NCI-H2029 (cell line): ENCODE measurements at places on chromosomes 1 and 21.
A peak's percentile ranks its signal among the peaks of the same experiment; 100 is the strongest.

DNA sequence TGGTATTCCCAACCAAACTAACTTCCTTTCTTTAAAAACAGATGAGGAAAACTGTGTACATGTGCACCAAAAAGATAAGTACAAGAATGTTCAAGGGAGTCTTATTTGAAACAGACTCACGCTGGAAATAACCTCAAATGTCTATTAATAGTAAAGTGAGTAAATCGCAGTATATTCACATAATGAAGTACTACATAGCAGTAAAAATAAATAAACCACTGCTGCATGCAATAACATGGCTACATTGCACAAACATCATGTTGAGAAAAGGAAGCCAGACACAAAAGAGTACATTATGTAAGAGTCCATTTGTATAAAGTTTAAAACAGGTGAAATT lies 5.2 kb upstream of the DENND2D start:
- no peak for DNase-seq

DNA sequence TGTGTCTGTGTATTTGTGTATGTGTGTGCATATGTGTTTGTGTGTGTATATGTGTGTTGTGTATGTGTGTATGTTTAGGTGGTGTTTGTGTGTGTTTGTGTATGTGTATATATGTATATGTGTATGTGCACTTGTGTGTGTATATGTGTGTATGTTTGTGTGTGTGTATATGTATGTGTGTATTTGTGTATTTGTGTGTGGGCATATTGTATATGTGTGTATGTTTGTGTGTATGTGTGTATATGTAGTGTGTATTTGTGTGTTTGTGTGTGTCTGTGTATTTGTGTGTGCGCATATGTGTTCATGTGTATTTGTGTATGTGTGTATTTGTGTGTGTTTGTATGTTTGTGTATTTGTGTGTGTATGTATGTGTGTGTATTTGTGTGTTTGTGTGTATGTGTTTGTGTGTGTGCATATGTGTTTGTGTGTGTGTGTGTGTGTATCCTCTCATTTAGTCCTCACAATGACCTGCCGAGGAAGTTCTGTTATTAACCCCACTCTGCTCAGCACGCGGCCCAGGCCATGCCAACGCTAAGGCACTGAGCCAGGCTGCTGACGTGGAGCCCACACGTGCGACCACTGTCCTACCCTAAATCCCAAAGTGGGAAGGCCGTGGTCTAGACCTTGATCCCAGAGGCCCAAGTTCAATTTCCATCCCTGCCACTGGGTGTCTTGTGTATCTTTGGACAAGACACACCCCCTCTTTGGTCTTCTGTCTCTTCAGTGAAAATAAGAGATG lies 43.2 kb upstream of the TMEM51 start:
- no peak for DNase-seq

DNA sequence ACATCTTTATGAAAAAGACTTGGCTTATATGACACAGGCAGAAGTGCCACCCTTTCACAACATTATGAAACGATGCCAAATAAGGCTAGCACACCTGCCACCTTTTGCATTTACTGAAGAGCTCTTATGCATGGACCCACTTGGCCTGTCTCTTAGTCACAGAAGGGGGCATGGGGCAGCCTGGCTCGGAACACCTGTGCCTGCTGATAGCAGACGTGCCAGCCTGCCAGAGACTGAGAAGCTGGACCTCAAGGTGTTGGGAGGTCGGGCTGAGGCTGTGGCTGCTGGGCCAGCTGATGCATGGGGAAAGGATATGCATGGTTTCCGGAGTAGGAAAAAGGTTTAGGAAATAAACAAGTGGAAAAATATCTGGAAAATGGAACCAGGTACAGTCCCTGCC lies 21.5 kb downstream of the RCAN1 start:
- peak; percentile 98 for DNase-seq

- DNase-seq: no peak
Measured at GRCh38 chr1:42118125-42118524, 35.1 kb upstream of the GUCA2B start.

GRCh38 chr1:246583448-246584185 lies 17.4 kb downstream of the CNST start:
- DNase-seq: peak; percentile 59

DNA sequence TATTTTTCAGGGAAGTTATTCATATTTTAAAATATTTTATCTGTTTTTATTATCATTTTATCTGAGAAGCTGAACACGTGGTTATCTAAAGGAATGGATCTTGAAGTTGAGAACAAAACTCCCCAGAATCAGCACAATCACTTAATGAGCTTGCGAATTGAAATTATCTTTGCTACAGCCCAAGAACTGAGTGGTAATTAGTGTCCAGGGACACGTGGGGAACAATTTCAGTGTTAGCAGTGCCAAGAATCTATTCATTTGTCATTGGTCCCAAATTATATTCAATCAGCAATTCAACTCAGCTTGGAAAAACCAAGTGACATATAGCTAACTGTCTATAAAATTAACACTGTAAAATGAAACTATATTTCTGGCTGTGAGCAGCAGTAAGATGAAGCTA lies 197.6 kb upstream of the UBE2U start:
- DNase-seq: no peak

DNA sequence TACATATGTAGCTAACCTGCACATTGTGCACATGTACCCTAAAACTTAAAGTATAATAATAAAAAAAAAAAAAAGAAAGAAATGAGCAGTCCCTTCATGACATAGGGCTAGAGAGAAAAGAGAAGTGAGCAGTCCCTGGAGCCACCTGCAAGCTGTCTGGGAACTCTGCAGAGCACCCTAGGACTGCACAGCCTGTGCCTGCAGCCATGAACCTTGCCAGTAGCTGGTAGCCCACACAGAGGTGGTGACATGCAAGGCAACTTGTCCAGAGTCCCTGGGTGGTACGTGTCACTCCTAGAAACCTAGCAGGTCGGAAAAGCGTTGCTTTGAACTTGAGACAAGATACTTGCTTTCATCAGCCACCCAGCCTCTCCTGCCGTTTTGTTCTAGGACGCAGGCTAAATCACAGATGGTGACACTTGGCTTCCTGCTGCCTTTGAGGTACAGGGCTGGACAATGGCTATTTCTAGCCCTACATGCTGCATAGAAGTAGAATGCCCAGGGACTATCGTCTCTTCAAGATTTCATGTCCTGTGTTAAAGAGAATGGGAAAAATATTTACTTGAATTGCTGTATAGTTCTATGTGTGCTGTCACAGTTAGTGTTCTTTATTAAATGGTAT lies 260.9 kb downstream of the LTN1 start:
- no peak for DNase-seq

GRCh38 chr1:206739411-206740076 lies 31.0 kb upstream of the IL19 start:
- DNase-seq: no peak

GRCh38 chr1:168758503-168758902 lies 29.5 kb upstream of the DPT start:
- DNase-seq: no peak

- DNase-seq: no peak
Measured at GRCh38 chr1:179952186-179952585, 2.4 kb upstream of the CEP350 start.

GRCh38 chr1:245682638-245683628 lies 528.1 kb downstream of the KIF26B start:
- peak; percentile 18 for DNase-seq
